ENCODE measurements at places on chromosomes 5 and 9. TPM values are rescaled to one million over a fixed set of nuclear protein-coding genes. Genes with fewer than 3 reads are reported as not detected.

DNA sequence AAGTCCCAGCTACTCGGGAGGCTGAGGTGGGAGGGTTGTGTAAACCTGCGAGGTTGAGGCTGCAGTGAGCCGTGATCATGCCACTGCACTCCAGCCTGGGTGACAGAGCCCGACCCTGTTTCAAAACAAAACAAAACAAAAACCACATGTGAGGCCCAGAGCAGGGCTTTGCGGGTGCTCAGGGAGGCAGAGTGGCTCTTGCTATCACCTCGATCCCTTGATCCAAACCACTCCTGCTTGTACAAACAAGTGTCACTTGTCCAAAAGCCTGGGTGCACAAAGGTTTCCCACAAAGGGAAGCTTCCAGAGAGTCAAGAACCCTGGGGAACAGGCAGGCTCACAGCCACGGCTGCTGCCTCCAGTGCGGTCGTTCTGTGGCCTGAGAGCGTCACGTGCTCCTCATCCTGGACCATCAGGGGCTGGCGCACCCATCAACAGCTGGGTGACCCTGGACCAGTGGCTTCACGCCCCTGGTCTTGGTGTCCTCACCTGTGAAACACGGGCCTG, 162.7 kb downstream of the C9orf50 start:
- peak; percentile 71 for DNase-seq

The CER1 gene
- not detected for polyA plus RNA-seq

GRCh38 chr5:174424219-174425053, 299.9 kb upstream of the MSX2 start:
- DNase-seq: no peak

The EDIL3 gene
- polyA plus RNA-seq: not detected

GRCh38 chr9:29325894-29326293, 1752.6 kb upstream of the C9orf72 start:
- no peak for DNase-seq

The MYO10 gene
- polyA plus RNA-seq: not detected

The WWC1 gene
- not detected for polyA plus RNA-seq

GRCh38 chr9:87742813-87743428, 17.0 kb downstream of the CTSL start:
- DNase-seq: no peak

- no peak for DNase-seq
Measured at GRCh38 chr5:3187771-3188425, 407.7 kb upstream of the IRX1 start.

GRCh38 chr5:176878463-176878862, 20.7 kb downstream of the HK3 start:
- no peak for DNase-seq

GRCh38 chr9:13957089-13957488, 356.9 kb downstream of the NFIB start:
- no peak for DNase-seq

DNA sequence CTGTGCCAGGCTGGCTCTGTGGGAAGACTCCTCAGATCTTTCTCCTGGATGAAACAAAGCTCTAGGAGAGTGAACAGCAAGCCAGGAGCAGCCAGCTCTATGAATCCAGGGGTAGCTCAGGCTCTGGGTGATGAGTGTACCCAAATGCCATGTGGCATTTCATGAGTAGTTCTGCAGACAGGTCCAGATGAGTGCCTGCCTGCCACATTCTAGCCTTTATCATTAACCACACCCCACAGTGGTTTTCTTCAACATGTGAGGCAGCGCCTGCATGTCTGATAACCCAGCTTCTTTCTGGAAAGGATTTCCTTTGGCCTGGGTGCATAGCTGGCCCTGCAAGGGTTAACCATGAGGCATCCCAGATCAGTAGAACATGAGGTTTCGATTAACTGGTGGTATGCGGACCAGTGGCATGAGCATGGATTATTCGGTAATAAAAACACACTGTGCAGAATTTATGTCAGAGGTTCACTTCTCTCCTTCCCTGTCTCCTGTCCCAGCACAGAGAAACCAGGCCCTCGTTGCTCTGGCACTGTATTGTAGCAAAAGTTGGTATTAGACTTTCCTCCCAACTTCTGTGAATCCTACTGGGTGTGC, 381.9 kb upstream of the ZNF462 start:
- no peak for DNase-seq

DNA sequence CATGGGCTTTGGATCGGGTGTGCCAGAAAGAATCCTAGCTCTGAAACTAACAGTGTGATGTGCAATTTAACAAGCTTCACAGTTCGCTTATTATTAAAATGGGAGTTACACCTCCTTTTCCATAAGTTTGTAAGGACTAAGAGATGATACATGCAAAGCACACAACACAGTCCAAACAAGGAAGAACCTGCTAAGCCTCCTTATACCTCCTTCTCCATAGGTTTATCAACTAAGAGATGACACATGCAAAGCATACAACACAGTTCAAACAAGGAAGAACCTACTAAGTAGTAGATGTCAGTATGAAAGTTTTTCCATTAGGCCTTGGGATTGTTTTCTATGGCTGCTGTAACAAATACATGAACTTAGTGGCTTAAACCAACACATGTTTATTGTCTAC, 215.9 kb downstream of the DCP2 start:
- DNase-seq: no peak

GRCh38 chr5:169354263-169354662, 53.3 kb upstream of the SLIT3 start:
- no peak for DNase-seq

GRCh38 chr9:101326501-101326900, 58.3 kb downstream of the BAAT start:
- no peak for DNase-seq

- DNase-seq: no peak
Measured at GRCh38 chr5:132493821-132494220, 3.2 kb upstream of the IRF1 start.

DNA sequence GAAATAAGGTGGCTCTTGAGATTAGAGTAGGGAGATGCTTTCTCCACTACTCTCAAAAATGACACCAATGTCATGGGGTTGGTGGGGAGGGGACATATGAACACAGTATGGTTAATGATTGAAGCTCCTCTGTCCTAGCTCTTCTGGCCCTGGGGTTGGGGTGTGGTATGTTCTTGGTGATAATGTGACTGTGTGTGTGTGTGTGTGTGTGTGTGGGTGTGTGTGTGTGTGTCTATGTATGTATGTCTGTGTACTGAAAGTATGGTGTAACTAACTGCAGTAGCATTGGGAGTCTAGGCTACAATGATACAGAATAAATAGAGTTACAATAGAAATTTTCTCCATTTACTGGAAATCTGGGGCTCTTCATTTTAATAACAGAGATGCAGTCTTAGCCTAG, 121.0 kb upstream of the CD180 start:
- no peak for DNase-seq

DNA sequence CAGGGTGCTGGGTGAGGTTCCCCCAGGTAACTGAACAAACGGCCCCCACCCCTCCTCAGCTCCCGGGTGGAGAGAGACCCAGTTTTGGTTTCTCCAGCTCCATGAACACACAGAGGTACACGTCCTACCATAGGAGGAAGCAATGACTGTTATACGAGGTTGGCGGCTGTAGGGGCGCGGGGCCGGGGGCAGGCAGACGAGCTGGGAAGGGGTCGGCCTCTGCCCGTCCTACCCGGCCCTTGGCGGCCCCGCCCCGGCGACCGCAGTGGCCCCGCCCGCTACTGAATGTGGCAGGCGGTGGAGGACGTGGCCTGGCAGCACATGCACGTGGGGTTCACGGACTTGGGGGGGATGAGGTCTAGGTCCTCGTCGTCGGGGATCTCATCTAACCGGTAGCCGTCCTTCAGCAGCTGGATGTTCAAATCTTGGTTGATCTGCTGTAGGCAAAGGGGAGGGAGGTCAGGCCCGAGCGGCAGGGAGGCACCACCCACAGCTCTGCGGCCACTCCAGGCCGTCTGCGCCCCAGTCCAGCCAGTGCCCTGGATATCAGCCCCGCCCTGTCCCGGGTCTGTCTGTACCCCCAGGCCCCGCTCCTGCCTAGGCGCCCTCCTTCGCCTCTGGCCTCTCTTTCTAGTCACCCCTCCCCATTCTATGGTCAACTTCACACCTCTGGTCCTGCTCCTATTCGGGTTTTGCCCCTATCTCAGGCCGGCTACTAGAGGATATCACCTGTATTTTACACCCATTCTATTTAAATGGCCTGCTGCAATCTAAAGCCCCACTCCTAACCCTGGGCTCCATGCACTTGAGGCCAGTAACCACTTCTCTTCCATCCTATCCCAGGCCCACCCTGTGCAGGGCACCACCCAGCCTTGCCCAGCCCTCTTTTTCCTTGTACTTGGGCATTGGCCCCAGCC, 24.2 kb upstream of the MYORG start:
- DNase-seq: no peak

The SPRY4 gene
- polyA plus RNA-seq: not detected
